ENCODE measurements at places on chromosomes 6 and 20.

GRCh38 chr6:53410508-53411258 is 61.9 kb upstream of the ELOVL5 start:
- DNase-seq = peak; percentile 35

GRCh38 chr6:42818416-42818815 is 36.6 kb downstream of the BICRAL start:
- DNase-seq = no peak

DNA sequence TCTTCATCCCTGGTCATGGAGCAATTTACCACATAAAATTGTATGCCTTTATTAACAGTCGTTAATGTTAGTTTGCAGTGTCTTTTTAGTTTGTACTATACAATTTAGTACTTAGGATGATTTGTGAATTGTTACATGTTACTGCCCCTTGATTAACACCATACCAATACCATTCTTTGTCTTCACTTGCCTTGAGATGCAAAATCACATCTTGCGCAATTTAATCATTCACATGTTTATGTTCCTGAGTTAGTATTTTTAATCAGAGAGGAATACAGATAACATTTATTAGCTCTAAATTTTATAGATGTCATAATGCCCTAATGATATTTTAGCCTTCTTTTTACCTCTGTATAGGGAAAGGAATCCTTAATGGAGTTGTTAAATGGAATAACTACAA is 114.1 kb downstream of the SCAF8 start:
- DNase-seq = no peak

GRCh38 chr6:72272958-72273357 is 348.9 kb upstream of the KCNQ5 start:
- no peak for DNase-seq

GRCh38 chr6:45255434-45255833 is 72.7 kb upstream of the RUNX2 start:
- no peak for DNase-seq

DNA sequence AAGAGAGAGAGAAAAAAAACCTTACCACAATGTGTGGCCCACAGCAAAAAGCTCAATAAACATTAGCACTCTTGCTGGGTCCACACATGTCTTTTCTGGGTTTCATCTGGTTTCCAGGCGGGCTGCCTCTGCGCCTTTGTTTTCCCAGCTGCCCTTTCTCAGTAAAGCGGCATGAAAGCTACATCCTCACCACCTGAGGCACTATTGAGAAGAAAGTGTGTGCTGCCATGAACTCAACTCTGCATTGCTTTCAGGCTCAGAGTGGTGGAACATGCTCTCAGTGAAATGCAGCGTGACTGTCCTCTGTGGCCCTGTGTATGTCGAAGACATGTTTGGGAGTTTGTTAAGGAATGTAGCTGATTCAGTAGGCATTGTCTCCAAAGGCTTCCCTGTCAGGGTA is 102.3 kb downstream of the LYRM2 start:
- DNase-seq = peak; percentile 33

- DNase-seq = no peak
Observed at GRCh38 chr6:17865243-17865642, 122.2 kb downstream of the KIF13A start.

GRCh38 chr20:48708116-48708515 is 119.7 kb downstream of the PREX1 start:
- no peak for DNase-seq

GRCh38 chr6:142695016-142695415 is 250.0 kb downstream of the HIVEP2 start:
- DNase-seq = no peak

- DNase-seq = no peak
Observed at GRCh38 chr6:30750379-30750668, 6.0 kb upstream of the IER3 start.

DNA sequence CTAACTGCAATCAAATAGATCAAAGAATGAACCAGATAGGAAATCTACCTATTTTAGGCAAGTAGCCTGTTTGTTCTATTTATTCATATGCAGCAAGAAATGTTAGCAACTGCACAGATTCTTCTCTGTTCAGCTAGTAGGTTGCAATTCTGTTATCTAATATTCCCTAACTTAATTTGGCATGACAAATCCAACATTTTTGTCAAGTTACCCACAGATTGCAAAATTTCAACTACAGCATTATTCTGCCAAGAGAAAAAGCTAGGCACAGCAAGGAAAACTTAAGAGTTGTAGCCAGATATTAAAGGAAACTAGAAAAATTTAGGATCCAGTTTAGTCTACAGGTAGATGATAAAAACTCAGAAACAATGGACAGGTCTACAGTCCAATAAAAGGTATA is 104.4 kb upstream of the SYNCRIP start:
- DNase-seq = no peak

DNA sequence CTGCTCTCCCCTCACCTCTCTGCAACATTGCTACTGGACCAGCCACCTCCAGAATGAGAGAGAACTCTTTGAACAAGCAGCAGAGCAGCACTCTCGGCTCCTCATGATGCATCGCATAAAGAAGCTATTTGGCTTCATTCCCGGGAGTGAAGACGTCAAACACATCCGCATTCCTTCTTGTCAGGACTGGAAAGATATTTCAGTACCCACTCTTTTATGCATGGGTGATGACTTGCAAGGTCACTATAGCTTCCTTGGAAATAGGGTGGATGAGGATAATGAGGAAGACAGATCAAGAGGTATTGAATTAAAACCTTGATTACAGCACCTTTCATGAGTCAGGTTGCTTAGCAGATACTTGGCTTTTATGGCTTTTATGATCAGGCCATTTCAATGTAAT is 4.3 kb downstream of the CALHM4 start:
- DNase-seq = no peak

DNA sequence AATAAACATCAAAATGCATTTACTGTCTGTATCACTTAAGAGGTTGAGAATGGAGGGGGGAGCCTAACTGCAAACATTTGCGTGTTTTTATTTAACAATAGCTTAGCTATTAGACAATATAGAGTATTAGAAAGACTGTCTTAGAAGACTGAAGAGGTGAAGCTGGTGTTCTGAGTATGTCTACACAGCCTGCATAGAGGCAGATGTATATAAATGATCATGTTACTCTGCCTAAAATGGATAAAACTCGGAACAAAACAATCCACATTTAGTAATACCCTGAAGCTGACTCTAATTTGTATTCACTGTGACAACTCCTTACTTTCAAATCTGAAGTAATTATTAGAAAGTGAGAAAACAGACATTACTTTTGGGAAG is 181.9 kb downstream of the GMPR start:
- DNase-seq = no peak

GRCh38 chr6:130467146-130468050 is 101.6 kb downstream of the TMEM200A start:
- no peak for DNase-seq

DNA sequence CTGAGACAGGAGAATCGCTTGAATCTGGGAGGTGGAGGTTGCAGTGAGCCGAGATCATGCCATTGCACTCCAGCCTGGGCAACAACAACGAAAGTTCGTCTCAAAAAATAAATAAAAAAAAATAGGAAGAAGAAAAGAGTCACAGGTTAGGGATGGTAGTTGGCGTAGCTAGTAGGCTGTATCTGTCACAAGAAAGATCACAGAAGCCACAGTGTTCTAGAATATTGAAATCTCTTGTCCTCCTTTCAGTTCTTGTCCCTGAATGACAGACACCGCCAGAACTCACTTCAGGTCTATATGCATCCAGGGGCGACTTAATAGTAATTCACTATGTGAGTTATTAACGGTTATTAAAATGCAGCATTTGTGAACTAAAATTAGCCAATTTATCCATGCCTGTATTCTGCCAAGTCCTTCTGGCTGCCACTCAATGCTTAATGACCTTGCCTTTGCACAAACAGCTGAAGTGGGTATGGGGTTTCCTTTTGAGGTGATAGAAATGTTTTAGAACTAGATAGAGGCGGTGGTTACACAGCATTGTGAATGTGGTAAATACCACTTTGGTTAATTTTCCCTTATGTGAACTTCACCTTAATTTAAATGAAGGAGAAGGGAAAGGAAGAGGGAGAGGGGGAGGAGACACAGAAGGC is 41.3 kb upstream of the ZMYND8 start:
- no peak for DNase-seq

DNA sequence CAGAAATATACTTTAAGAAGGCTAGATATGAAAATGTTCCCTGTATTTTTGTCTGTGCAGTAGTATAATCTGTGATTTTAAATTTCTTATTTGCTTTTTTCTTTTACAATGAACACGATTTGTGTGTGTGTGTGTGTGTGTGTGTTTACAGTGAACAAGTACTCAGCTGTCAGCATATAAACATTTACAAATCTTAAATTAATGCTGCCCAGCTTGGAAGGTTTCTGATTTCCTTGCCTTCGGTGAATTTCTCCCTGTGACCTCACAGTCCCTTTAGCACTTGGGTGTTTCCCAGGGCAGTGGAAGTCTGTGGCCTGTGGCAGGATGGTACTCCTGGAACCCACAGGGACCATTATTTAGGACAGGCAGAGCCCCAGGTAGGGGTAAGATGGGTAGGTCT is 37.6 kb downstream of the TXLNB start:
- DNase-seq = no peak

DNA sequence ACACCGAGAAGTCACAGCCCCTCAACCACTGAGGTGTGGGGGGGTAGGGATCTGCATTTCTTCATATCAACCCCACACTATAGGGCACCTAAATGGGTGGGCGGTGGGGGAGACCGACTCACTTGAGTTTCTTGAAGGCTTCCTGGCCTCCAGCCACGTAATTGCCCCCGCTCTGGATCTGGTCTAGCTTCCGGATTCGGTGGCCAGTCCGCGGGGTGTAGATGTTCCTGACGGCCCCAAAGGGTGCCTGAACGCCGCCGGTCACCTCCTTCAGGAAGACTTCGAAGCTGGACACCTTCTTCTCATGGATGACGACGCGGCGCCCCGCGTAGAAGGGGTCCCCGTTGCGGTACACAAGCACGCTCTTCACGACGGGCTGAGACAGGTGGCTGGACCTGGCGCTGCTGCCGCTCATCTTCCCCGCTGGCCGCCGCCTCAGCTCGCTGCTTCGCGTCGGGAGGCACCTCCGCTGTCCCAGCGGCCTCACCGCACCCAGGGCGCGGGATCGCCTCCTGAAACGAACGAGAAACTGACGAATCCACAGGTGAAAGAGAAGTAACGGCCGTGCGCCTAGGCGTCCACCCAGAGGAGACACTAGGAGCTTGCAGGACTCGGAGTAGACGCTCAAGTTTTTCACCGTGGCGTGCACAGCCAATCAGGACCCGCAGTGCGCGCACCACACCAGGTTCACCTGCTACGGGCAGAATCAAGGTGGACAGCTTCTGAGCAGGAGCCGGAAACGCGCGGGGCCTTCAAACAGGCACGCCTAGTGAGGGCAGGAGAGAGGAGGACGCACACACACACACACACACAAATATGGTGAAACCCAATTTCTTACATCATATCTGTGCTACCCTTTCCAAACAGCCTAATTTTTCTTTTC is at the start of gene DCDC2:
TSS of gene DCDC2 (minus strand) at position 724 of the 883 bp plus-strand sequence. CDS start at position 415, 309 bp downstream.
- peak; percentile 30 for DNase-seq
